ENCODE measurements at places on chromosomes 7 and 10.

- no peak for DNase-seq
Observed at GRCh38 chr7:96182424-96183158, 139.3 kb downstream of the SLC25A13 start.

DNA sequence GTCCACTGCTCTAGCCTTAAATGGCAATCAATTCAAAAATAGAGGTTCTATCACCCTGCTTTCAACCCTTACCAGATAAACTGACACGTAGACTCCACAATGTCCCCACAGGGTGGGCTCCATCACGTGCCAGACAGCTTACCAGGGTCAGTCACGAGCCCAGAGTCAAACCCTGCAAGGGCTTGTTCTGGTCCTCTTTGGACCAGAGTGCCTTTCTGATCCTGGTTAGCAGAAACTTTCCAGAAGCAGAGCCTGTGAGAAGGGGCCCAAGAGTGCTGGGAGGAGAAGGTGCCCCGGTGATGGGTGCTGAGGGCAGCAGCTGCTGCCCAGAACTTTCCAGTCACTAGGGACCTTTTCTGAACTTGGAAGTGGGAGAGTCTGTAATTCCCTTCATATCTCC, 354 bp upstream of the GIMAP5 start:
- DNase-seq = no peak

- no peak for DNase-seq
Observed at GRCh38 chr7:130273933-130274255, 7.2 kb downstream of the CPA2 start.

DNA sequence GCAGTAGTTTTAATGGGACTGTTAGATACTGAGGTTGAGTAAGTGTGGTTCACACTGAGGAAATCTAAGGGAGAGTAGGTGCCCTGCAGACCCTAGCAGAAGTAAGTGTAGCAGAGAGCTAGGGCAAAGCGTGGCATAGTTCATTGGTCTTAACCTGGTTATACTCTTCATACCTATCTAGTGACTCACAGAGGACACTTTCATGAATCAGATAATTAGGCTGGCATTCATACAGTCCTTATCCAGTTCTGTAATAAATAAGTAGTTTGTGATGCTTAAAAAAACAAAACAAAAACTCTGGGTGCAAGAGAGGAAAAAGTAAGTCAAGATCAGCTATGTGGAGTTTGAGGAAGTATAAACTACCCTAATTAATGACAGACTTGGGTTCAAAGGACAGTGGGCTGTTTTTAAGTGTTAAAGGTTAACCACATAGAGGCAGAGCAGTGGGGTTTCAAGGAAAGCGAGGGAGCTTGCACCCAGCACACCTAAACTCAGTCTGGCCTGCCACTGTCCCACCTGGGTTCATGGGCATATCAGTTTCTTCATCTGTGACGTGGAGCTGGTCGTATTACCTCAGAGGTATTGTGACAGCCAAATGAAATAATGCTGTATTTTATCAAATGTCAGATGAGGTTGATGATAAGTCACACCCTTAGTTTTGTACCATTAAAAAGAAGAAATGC, 27.1 kb downstream of the LMTK2 start:
- no peak for DNase-seq

GRCh38 chr7:150379441-150380379, 580 bp downstream of the ZNF775 start:
- DNase-seq = no peak
